Motor neuron (in vitro differentiated cells): ENCODE measurements at places on chromosomes 16 and 17. TPM values are rescaled to one million over a fixed set of nuclear protein-coding genes. Genes with fewer than 3 reads are reported as not detected.
A peak's percentile ranks its signal among the peaks of the same experiment; 100 is the strongest.

GRCh38 chr16:62424206-62424605, 388.0 kb upstream of the CDH8 start:
- no peak for ATAC-seq

DNA sequence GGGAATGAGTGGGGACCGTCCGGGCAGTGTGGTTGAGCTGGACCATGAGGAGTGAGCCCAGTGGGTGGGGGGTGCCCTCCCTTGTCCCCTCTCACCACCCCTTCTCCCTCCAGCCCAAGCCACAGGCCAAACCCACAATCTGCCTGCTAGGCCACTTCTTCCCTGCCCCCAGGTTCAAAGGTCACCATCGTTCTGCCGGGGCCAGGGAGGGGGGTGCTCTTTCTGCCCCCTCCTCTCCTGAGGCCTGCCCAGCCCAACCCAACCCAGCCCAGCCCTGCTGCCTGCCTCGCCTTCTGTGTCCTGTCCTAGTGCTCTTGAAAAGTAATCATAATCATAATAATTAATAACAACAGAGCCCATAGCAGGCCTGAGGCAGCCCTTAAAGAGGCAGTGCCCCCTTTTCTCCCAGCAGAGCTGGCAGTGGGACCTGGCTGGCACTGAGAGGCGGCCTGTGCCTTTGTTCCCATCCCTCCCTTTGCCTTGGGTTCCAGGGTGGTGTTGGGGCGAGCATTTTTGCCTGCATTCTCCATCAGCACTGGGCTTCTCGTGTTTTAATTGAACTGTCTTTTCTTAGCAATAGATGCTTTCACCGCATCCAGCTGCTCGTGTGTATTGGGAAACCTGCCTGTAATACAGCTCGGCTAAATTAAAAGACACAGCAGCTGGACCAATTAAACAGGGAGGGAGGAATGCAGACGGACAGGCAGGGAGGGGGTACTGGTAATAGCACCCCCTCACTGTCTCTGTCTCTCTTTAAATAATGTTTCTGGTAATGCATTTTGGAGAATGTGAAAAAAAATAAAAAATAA, 46.8 kb downstream of the SREBF1 start:
- ATAC-seq, result no peak

GRCh38 chr17:1379930-1380313, 20.1 kb downstream of the YWHAE start:
- no peak for ATAC-seq

The MED13 gene
- total RNA-seq, result 31.4 and 36.6 TPM in 2 replicates

DNA sequence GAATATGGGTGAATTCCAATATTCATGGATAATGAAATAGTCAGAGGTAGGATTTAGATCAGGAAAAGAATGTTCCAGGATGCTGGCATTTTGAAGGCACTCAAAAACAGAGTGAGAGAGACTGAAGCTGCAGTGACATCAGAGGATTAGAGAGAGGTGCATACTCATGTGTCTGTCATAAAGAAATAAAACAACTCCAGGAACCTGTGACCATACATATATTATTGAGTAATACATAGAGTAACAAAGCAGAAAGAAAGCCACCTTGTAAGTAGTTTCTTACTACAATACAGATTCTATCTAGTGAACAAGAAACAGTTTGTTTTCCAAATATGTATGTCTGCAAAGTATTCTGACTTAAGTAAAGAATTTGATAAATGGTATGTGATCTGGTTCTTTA, 62.3 kb upstream of the PHOSPHO1 start:
- ATAC-seq, result no peak

The SLC35G3 gene
- total RNA-seq, result 0.09 and 0.17 TPM in 2 replicates

GRCh38 chr16:65142276-65142675, 20.4 kb upstream of the CDH11 start:
- ATAC-seq, result no peak

DNA sequence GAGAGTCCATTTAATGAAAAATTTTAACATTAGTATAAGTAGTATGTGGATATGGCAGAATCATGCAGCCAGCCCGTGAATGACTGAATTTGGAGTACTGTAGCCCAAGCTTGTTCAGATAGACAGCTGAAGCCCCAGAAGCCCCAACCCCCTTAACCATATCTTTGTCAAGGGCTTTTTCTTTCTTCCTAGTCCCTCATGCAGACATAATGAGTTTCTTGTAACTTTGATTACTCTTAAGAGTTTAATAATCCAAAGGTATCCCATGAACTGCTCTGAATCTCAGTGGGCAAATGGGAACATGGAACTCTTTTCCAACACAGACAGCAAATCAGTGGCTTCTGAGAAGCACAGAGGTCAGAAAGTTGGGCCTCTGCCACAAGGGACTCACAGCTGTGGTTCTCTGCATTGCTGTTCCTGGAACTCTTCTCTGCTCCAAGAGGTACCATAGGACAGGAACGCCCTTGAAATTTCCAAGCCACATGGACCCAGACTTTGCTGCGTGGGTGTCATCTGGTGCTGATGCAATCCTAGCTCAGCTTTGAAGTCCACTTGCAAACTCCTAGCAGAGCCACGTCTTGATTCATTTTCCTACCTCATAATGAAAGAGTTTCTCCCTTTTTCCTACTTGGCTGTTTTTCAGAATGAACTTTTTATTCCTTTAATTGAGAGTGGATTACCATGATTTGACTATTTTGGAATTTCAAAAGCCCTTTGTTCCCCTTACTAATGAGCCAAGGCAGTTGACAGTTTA, 18.1 kb downstream of the LYRM1 start:
- peak; percentile 30 for ATAC-seq

The SLFN12 gene
- total RNA-seq, result not detected in 2 replicates

The SEPTIN12 gene
- total RNA-seq, result 0.78 and 1.1 TPM in 2 replicates

The CIBAR2 gene
- total RNA-seq, result not detected in 2 replicates

The TPSAB1 gene
- total RNA-seq, result 0.47 TPM in 1 of 2 replicates, not detected in the other

DNA sequence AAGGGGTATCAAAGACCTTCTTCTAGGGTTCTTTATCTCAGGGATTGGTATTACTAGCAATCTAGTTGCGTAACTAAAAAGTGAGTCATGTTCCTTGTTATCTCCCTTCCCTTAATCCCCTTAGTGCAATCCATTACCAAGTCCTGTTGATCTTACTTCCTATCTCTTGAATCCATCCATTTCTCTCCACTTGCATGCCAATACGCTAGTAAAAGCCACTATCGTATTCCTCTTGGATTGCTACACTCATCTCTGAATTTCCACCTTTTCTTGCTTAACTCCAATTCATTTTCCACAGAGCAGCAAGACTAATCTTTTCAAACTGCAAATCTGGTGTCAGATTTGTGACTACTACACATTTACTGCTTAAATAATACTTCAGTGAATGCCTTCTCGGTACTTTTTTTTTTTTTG, 1.8 kb upstream of the ADAT1 start:
- no peak for ATAC-seq

GRCh38 chr17:80886641-80887573, 104.7 kb upstream of the CHMP6 start:
- no peak for ATAC-seq

DNA sequence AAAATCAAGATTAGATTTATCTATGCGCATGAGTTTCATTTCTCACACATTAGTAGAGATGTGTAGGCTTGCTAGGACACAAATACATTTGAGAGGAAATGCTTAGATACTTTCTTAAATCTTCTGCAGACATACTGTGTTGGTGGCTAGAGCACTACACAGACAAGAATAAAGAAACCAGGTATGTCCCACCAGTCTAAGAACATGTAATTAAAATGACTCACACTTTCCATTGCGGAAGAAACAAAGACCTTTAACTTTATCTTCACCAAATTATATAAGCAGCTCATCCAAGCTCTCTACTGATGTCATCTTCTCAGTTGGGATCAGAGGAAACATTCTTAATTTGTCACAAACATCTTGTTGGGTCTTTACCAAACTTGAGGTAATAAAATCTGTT, 12.5 kb downstream of the GABARAPL2 start:
- no peak for ATAC-seq

- ATAC-seq, result peak; percentile 98
Measured at GRCh38 chr17:52790359-52790955, 631.9 kb upstream of the CA10 start.

GRCh38 chr17:61498042-61498994, 46.1 kb downstream of the TBX4 start:
- peak; percentile 100 for ATAC-seq

DNA sequence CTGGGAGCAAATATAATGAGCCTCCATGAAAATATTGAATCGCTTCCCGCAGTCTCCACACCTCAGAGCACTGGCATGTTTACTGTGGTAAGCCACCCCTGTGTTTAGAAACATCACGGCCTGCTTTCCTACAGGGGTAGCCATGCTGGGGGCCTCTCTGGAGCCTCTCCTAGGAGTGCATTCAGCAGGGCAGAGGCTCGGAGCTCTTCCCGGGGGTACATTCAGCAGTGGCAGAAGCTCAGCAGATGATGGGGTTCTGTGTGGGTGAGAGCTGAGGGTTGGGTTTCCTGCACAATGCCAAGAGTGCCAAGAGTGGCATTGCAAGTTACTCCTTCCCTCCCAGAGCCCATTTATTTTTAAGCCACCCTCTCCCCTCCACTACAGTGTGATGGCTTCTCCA, 386.6 kb downstream of the SEC14L1 start:
- ATAC-seq, result no peak

GRCh38 chr16:86513471-86514277, 3.3 kb downstream of the FOXF1 start:
- no peak for ATAC-seq

The KCNH6 gene
- 0.29 and 0.47 TPM in 2 replicates for total RNA-seq

GRCh38 chr17:61457226-61457983, 5.2 kb downstream of the TBX4 start:
- peak; percentile 10 for ATAC-seq

GRCh38 chr17:79698146-79698846, 32.4 kb upstream of the ENPP7 start:
- ATAC-seq, result no peak

- ATAC-seq, result no peak
Measured at GRCh38 chr17:4100883-4101756, 41.7 kb downstream of the ZZEF1 start.

The KRT15 gene
- 0.25 and 0.70 TPM in 2 replicates for total RNA-seq

The TBC1D26 gene
- 0.87 and 0.94 TPM in 2 replicates for total RNA-seq

DNA sequence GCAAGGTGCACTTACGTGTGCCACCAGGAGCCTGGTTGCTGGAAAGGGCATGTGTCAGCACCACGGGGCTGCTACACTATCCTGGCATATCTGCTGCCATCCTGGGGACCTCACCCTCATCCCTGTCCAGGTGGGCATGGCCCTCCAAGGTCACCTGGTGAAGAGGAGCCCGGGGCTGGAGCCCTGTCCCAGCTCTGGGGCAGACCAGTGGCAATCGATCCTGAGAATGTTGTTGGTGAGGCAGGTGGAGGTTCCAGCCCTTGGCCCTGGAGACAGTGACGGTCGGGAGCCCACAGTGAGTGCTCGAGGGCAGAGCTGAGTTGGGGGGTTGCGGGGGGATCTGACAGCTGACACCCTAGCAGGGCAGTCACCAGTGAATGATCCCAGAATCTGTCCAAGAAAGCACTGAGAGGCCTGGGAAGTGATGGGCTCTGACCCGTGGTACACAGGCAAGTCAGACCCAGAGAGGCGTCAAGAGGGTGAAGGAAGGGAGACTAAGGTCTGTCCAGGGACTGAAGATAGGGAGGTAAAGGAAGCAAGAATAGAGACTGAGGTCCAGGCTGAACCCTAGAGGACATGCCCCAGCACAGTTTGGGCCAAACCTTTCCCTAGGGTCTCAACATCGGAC, 17.6 kb downstream of the POLR3K start:
- no peak for ATAC-seq

GRCh38 chr16:27431773-27432532, 30.0 kb downstream of the IL21R start:
- ATAC-seq, result peak; percentile 60

DNA sequence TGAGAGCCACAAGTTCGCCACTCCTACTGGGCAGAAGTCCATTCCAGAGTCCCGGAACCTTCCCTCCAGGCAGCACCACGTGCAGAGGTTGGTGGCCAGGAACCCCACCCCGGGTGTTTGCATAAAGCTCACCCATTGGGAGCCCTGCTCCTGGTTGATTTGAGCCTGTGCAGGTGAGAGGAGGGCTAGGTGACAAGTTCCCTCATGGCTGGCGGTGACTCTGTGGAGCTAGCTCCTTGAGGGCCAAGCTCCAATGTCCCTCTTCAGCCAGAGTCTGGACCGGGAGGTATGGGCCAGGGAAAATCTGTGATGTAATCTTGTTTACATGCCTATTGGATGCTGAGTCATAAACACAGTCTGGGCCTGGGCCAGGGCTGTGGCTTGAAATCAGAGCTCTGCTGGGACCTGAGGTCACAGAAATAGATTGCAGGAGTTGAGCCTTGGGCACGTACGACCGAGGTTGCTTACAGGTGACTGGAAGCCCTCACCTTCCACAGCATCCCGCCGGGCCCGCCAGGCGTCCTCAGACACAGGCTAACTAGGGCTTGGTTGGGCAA, 118.9 kb downstream of the AATF start:
- ATAC-seq, result peak; percentile 88

The ADGRG1 gene
- 50.9 and 52.9 TPM in 2 replicates for total RNA-seq

DNA sequence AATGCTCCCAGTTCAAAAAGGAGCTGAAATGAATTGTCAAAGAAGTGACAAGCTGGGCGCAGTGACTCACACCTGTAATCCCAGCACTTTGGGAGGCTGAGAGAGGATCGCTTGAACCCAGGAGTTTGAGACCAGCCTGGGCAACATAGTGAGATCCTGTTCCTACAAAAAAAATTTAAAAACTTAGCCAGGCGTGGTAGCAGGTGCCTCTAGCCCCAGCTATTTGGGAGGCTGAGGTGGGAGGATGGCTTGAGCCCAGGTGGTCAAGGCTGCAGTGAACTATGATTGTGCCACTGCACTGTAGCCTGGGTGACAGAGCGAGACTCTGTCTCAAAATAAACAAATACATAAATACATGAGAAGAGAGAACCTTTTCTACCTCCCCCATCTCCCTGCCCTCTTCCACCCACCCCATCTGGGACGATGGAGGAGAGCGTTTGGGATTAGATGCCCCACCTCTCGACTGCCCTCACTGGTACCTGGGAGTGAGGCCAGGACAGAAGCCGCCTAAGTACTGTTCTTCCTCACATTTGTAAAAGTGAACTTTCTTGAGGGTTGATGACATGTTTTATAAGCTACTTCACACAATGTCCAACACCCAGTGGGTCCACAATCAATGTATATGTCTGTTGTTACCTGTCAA, 2.4 kb downstream of the IL4R start:
- ATAC-seq, result no peak

DNA sequence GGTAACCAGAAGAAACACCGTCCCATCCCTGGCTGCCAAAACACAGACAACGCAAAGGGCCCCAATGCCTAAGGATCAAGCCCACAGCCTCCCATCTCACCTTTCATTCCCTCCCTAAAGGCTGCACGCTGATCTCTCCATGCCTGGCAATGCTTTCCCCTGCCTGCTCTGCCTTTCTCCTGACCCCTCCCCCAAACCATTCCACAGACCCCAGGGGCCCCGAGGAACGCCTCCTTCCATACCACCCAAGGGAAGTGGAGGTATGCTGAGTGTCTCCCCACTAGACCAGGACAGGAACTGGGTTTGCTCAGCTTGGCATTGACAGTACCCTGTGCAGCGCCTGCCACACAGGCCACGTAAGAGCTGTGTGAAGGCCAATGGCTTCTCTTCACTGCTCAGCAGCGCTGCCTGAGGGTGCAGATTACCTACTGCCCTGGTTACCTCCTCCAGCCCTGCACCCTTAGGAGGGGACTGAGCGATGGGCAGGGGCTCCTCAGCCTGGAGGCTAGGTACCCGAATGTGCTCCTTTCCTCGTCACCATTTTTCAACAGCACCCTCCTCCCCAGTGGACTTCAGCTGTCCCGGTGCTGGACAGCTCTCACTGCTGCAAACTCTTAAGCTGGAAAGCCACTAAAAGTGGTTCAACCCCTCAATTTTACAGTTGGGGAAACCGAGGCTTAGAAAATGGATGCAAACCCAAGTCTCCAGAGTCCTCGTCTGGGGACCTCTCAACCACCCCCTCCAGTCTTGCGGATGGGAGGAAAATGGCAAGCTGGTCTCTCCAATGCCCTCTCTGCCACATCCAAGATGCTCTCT, 45.0 kb downstream of the SRCIN1 start:
- no peak for ATAC-seq

GRCh38 chr17:11412654-11413053, 171.6 kb downstream of the SHISA6 start:
- no peak for ATAC-seq
